ENCODE measurements at places on chromosomes 2 and 18. TPM values are rescaled to one million over a fixed set of nuclear protein-coding genes. Genes with fewer than 3 reads are reported as not detected.
A peak's percentile ranks its signal among the peaks of the same experiment; 100 is the strongest.

The RBKS gene
- total RNA-seq: 2.2 TPM

The MC2R gene
- not detected for total RNA-seq

The ARHGEF4 gene
- total RNA-seq: 116 TPM

The RBM44 gene
- 0.98 TPM for total RNA-seq

DNA sequence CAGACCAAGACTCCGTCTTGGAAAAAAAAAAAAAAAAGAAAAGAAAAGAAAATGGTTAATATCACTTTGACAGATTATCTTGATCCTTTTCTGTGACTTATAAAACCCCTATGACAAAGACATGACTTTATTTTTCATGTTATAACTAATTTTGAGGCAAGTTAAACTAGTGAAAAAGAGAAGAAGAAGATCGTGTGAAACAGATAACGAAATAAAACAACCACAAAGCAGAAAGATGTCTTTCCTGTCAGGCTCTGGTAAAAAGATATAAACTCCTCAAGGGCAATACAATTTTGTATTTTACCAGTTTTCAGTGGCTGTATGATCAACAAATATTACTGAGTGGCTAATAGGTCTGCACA lies 13.4 kb upstream of the RBMS1 start:
- no peak for DNase-seq
- H3K4me3 ChIP-seq: no peak overlapping the region
- H3K27me3 ChIP-seq: no peaks in the 10 kb centered on the region
- H3K36me3 ChIP-seq: no peaks in the 10 kb centered on the region
- H3K27ac ChIP-seq: no peak overlapping the region
- H3K4me1 ChIP-seq: no peaks in the 10 kb centered on the region

DNA sequence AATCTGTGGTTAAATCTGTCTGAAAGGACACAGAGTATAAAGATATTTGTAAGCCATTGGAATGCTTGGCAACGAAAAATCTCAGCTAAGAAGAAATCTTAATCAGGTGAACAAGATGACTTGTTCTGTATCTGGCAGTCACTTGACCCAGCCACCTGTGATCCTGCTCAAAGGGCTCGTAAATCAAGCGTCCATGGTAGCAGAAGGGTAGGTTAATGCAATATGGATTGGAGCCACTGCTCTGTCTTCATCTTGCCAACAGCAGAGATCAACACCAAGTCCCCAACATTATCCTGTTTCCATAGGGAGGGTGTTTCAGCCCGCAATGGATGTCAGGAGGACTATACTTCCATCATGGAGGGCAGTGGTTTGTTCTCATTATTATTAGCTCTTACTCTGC lies 378.4 kb downstream of the CDH7 start:
- no peaks in the 10 kb centered on the region for H3K27me3 ChIP-seq
- no peak overlapping the region for H3K4me3 ChIP-seq
- H3K36me3 ChIP-seq: no peaks in the 10 kb centered on the region
- no peaks in the 10 kb centered on the region for H3K4me1 ChIP-seq
- no peak for DNase-seq

- no peaks in the 10 kb centered on the region for H3K36me3 ChIP-seq
- H3K27me3 ChIP-seq: peaks cover 8% of the 10 kb centered on the region
- peaks cover 13% of the 10 kb centered on the region for H3K4me1 ChIP-seq
- no peak overlapping the region for H3K27ac ChIP-seq
Measured at GRCh38 chr2:216370961-216371712, 1.1 kb downstream of the MARCHF4 start.

DNA sequence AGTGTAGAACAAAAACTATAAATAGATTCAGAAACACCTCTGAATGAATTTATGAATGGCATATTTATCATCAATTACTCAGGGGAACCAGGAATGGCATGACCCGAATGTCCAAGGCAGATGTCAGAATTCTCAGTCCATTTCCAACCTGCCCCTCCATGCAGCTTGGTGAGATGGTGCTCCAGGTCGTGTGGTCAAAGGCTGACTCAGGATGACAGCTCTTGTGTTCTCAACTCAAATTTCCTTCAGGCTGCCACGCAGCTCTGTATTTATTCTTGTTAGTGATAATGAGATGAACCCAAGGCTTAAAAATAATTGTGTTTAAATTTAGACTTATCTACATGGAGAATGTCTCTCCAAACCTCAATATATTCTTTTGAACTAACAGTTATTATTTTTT lies 146.9 kb downstream of the METTL4 start:
- no peak overlapping the region for H3K27ac ChIP-seq
- H3K27me3 ChIP-seq: no peaks in the 10 kb centered on the region
- H3K4me3 ChIP-seq: no peak overlapping the region
- no peak for DNase-seq
- H3K4me1 ChIP-seq: no peaks in the 10 kb centered on the region
- H3K36me3 ChIP-seq: no peaks in the 10 kb centered on the region

DNA sequence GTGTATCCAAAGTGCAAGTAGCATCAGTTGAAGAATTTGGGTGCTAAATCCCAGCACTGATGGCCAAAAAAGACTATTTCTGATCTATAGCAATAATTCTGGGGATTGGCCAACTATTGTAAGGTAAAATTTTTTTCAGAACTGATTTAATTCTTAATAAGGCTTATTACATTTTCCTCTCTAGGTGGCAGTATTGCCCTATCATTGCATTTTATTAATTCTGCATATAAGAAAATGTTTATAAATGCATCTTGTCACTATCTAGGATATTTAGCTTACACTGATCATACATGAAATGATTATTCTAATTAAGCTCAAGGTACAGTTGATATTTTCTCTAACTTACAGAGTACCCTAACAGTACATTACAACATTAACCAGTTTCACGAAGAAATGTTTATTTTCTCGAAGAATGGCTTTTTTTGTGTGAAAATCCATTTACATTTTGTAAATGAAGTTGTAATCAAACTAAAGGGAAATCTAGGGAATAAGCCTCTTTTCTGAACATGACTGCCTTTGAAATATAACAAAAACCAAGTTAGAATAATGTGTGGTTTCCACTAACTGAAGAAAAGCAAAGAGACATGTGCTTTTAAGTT lies 11.0 kb downstream of the TTN start:
- no peaks in the 10 kb centered on the region for H3K4me1 ChIP-seq
- DNase-seq: no peak
- no peaks in the 10 kb centered on the region for H3K27me3 ChIP-seq

DNA sequence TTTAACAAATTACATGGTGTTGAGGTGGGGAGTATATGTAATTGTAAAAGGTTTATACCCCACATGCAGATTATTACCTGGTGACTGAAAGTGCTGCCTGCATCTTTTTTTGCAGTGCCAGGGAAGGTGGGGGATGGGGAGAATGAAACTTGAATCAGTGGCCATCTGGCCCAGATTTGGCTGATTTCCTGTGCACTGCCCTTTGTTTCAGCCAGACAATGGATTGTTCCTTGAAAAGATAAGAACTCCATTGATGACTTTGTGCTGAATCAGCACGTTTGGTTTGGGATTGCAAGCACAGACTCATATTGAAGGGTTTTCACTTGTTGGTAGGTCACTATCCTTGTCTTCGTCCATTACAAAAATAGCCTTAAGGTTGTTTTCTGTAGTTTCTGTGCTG lies 20.9 kb downstream of the GREB1L start:
- H3K36me3 ChIP-seq: no peaks in the 10 kb centered on the region
- no peak for DNase-seq
- H3K4me1 ChIP-seq: peaks cover 4% of the 10 kb centered on the region
- H3K27ac ChIP-seq: no peak overlapping the region
- H3K27me3 ChIP-seq: no peaks in the 10 kb centered on the region
- H3K4me3 ChIP-seq: no peak overlapping the region

- H3K27me3 ChIP-seq: no peaks in the 10 kb centered on the region
- H3K4me1 ChIP-seq: no peaks in the 10 kb centered on the region
- H3K36me3 ChIP-seq: no peaks in the 10 kb centered on the region
- DNase-seq: no peak
- no peak overlapping the region for H3K27ac ChIP-seq
- no peak overlapping the region for H3K4me3 ChIP-seq
Measured at GRCh38 chr2:86314125-86314524, 23.3 kb downstream of the REEP1 start.

DNA sequence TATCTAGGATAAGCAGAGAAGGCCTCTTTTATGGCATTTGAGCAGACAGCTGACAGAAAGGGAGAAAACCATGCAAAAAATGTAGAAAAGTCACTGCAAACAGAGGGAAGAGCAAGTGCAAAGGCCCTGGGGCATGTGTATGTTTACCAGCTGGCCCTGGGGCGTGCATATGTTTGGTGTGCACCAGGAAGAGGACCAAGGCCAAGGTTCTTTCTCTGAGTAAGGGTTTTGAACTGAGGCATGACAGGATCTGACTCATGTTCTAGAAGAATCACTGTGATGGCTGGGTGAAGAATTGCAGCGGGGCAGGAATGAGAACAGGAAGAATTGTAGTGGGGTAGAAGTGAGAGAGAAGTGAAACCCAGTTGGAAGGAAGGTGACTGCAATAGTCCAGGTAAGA lies 69.6 kb downstream of the STEAP3 start:
- H3K36me3 ChIP-seq: no peaks in the 10 kb centered on the region
- DNase-seq: no peak
- no peaks in the 10 kb centered on the region for H3K4me1 ChIP-seq

DNA sequence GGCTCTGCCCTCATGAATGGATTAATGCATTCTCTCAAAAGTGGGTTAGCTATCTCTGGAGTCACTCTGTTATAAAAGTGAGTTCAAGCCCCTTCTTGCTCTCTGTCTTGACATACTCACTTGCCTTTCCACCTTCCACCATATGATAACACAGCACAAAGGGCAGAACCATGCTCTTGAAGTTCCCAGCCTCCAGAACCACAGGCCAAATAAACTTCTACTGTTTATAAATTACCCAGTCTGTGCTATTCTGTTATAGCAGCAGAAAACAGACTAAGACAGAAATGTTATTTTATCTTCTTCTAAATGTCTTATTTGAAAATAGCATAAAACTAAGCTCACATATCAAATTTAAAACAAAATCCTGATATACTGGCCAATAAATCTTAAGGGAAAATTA lies 15.0 kb downstream of the RAB1A start:
- no peaks in the 10 kb centered on the region for H3K36me3 ChIP-seq
- no peak overlapping the region for H3K27ac ChIP-seq
- no peak overlapping the region for H3K4me3 ChIP-seq
- H3K4me1 ChIP-seq: peaks cover 78% of the 10 kb centered on the region
- no peak for DNase-seq
- no peaks in the 10 kb centered on the region for H3K27me3 ChIP-seq

GRCh38 chr2:57726294-57726693 lies 320.3 kb upstream of the VRK2 start:
- no peaks in the 10 kb centered on the region for H3K4me1 ChIP-seq
- H3K36me3 ChIP-seq: no peaks in the 10 kb centered on the region
- H3K27ac ChIP-seq: no peak overlapping the region
- DNase-seq: no peak

- no peak overlapping the region for H3K4me3 ChIP-seq
- no peaks in the 10 kb centered on the region for H3K36me3 ChIP-seq
- no peaks in the 10 kb centered on the region for H3K4me1 ChIP-seq
- H3K27me3 ChIP-seq: no peaks in the 10 kb centered on the region
- H3K27ac ChIP-seq: no peak overlapping the region
- peak; percentile 34 for DNase-seq
Measured at GRCh38 chr2:236395067-236395466, 130.9 kb upstream of the ASB18 start.

DNA sequence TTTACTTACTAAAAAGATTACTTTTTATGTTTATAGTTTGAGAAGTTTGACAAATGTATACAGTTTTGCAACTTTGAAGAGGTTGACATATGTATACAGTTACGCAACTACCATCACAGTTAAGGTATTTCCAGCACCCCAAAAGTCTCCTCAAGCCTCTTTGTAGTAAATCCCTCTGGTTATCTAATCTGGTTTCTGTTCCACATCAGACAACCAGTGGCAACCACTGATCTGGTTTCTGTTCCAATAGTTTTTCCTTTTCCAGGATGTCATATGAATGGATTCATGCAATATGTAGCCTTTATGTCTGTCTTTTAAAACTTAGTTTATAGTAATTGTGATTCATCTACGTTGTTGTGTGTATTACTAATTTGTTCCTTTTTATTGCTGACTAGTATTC lies 23.5 kb downstream of the IFIH1 start:
- H3K27me3 ChIP-seq: no peaks in the 10 kb centered on the region
- no peaks in the 10 kb centered on the region for H3K36me3 ChIP-seq
- H3K27ac ChIP-seq: no peak overlapping the region
- no peaks in the 10 kb centered on the region for H3K4me1 ChIP-seq
- no peak overlapping the region for H3K4me3 ChIP-seq

DNA sequence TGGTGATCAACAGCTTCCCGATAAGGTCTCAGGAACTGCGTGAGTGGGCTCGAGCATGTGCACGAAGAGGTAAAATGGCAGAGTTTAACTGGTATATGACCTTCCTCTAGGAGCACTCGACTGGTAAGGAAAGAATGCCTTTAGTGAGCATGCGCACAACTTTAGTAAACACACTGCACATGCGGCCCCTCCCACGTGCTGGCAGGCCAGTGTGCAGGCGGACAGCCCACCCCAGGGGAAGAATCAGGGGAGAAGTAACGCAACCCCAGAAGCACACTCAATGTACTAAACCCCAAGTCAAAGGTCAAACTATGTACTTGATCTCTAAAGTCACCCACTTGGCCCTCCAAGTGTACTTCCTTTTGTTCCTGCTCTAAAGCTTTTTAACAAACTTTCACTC lies 28.7 kb upstream of the SLC25A52 start:
- no peak overlapping the region for H3K27ac ChIP-seq
- no peak overlapping the region for H3K4me3 ChIP-seq
- H3K36me3 ChIP-seq: no peaks in the 10 kb centered on the region
- DNase-seq: no peak

DNA sequence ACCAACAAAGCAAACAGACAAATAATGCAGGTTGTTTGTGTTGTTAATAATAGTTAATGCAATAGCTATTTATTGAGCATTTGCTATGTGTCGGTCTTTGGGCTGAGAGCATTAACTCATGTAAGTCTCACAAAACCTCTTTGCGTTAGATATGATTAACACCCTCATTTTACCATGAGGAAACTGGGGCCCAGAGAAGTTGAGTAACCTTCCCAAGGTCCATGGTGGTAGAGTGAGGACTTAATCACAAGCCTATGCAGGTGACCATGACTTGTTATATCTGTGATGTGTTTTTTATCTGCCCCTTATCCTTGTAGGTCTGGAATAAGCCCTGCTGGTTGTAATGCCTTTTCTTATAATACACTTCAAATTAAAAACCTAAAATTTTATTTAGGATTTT lies 124.5 kb upstream of the FAM136A start:
- no peaks in the 10 kb centered on the region for H3K36me3 ChIP-seq
- no peaks in the 10 kb centered on the region for H3K4me1 ChIP-seq
- H3K27ac ChIP-seq: no peak overlapping the region
- no peak overlapping the region for H3K4me3 ChIP-seq
- DNase-seq: no peak
- H3K27me3 ChIP-seq: no peaks in the 10 kb centered on the region

DNA sequence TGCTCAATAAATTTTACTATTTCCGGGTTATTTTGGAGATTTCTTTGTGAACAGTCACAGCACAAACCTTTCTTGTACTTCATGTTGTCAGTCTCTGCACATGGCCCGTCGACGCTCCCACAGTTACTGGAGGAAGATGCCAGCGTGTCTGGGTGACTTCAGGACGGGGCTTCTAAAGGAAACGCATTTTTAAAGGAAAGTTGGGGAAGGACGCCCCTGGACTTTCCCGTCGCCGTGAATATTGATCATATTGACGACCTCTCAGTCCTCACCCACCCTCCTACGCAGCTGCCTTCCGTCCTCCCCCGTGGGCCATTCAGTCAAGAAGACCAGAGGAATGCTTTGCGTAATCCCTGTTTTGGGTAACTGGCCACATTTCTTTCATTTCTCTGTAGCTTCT lies 71.1 kb upstream of the SNTG2 start:
- H3K4me1 ChIP-seq: peaks cover 11% of the 10 kb centered on the region
- DNase-seq: no peak
- no peak overlapping the region for H3K27ac ChIP-seq

- H3K4me1 ChIP-seq: no peaks in the 10 kb centered on the region
- H3K27ac ChIP-seq: no peak overlapping the region
- H3K4me3 ChIP-seq: no peak overlapping the region
- no peaks in the 10 kb centered on the region for H3K27me3 ChIP-seq
- no peaks in the 10 kb centered on the region for H3K36me3 ChIP-seq
- DNase-seq: no peak
Measured at GRCh38 chr2:128635361-128635900, 316.8 kb upstream of the HS6ST1 start.

All from vagina (tissue), 2 donors.